ENCODE measurements at places on chromosomes 13 and 19.

DNA sequence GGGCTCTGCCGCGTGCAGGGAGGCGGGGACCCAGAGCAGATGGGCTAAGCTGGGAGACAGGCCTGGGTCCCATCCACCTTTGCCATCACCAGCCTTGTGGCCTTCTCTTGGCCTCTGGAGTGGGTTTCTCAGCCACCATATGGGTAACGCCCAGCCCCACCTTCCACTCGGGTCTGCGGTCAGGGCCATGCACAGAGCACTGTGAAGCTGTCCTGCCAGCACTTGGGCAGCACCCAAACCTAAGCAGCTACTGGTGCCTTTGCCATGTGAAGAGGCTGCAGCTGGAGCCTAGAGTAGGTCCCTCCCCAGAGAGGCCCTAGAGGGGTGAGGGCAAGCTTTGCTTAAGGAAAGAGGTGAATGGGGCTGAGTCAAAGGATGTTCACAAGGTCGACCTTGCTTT is 24.1 kb upstream of the NPAS1 start:
- DNase-seq = no peak

GRCh38 chr13:60959427-60959826 is 456.2 kb downstream of the PCDH20 start:
- no peak for DNase-seq

- no peak for DNase-seq
Measured at GRCh38 chr13:105016266-105016665, 1519.2 kb downstream of the EFNB2 start.

- DNase-seq = no peak
Measured at GRCh38 chr13:112073245-112074138, 6.5 kb downstream of the SOX1 start.

- no peak for DNase-seq
Measured at GRCh38 chr13:21672287-21672680, 1.4 kb downstream of the FGF9 start.

- DNase-seq = no peak
Measured at GRCh38 chr13:80742033-80742432, 401.1 kb upstream of the SPRY2 start.

GRCh38 chr13:107234319-107235073 is 666.6 kb upstream of the ARGLU1 start:
- DNase-seq = no peak

- DNase-seq = peak; percentile 31
Measured at GRCh38 chr13:72290962-72291681, 424.1 kb upstream of the DACH1 start.

DNA sequence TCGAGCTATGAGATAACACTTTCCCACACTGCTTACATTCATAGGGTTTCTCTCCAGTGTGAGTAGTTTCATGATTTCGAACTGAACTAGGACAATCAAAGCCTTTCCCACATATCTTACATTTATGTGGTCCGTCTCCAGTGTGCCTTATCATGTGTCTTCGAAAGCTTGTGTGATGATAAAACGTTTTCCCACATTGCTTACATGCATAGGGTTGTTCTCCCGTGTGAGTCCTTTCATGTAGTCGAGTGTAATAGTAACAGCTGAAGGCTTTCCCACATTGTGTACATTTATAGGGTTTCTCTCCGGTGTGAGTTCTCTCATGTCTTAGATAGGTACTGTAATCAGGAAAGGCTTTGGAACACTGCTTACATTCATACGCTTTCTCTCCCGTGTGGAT is 16.3 kb downstream of the ZNF823 start:
- no peak for DNase-seq

- DNase-seq = no peak
Measured at GRCh38 chr13:44140888-44141724, 232.5 kb upstream of the SERP2 start.

DNA sequence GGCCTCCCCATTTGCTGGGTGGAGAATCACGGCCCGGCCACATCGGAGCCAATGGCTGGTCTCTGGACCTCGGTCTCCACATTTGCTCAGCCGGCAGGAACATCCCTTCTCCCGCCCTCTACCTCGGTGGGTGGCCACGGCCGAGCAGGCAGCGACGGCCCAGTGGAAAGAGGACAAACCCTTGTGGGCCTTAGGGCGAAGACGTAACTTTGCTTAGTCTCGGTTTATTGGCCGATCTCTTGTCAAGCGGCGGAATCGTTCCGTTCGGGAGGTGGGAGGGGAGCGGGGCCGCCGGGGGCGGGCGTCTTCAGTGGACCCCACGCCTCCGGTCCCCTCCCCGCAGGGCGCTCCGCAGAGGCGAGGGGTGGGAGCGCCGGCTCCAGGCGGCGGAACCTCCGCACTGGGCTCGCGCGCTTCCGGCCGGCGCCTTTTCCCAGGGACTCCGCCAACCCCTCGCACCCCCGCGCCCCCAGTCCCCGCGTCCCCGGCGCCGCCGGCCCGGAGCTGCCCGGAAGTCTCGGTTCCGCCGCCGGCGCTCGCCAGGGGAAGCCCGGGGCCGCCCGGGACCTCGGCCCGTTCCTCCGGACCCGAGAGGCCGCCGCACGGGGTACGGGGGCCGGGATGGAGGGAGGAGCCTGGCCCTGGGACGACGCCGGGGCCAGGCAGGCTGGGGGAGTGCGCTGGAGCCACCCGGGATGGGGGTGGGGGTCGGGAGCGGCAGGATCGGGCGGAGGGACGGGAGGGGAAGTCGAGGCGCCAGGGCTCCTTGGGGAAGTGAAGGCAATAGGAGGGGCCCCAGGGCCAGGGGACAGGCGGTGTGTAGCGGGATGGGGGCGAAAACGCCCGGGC is at the start of gene ZNF580:
ZNF580 (plus strand) TSS at position 426 of the 849 bp plus-strand sequence. CDS start 1,507 bp downstream, outside the sequence.
- no peak for DNase-seq

DNA sequence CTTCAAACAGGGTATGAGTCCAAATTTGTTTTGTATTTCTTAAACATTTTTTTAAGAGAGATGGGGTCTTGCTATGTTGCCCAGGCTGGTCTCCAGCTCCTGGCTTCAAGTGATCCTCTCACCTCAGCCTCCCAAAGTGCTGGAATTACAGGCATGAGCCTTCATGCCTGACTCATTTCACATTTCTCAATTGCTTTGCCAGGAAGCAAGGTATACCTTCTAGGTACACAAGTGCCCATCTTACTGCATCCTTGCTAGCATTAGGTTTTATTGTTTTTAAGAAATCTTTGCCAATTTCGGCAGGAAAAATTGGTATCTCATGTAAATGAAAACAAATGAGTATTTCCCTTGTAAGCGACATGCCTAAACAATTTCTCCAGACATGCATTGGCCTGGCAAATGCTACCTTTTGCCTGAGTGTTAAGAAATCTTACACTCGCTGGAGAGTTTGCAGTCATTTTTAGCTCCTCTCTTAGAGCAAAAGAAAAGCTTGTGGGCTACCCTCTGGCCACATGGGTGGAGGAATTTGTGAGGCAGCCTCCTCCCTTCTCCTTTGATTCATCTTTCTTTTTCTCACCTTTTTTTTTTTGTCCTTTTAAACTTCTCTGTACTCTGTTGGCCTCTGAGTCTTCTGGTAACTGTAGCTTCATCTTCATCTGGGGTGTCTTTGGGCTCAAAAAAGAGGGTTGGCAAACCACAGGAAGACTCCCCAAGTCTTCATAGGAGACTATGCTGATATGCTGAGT is 33.0 kb downstream of the ACTL9 start:
- DNase-seq = no peak

- no peak for DNase-seq
Measured at GRCh38 chr13:99256283-99256682, 1.9 kb downstream of the GPR18 start.

DNA sequence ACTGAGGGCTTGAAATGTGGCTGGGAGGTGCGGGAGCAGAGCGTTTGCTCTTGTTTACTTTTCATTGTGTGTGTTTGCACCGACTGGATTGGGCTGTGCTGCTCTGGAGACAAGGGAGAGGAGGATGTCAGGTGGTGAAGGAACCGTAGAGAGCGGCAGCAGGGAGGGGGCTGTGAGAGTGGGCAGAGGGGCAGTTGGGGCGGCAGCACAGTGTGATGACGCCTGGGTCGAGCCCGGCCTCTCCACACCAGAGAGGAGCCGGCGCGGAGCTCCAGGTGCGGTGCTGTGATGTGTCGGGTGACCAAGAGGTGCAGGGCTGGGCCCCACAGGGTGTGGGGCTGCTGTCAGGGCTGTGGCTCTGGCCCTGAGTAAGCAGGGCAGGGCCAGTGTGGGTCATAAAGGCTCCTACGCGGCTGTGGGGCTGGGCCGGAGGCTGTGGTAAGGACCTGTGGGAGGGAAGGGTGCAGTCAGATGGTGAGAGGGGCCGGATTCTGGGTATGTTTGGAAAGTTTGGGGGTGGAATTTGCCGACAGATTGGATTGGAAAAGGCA is 10.5 kb downstream of the NAXD start:
- DNase-seq = no peak

- DNase-seq = no peak
Measured at GRCh38 chr19:39708594-39708993, 4.3 kb downstream of the LGALS14 start.

- DNase-seq = peak; percentile 68
Measured at GRCh38 chr13:44013758-44014291, 134.1 kb downstream of the LACC1 start.

- DNase-seq = no peak
Measured at GRCh38 chr19:4597278-4597974, 37.9 kb upstream of the SEMA6B start.

GRCh38 chr19:8629996-8630683 is at the start of gene NFILZ:
Gene NFILZ, plus strand, starts transcription at chr19:8630633. Its CDS starts 46,133 bp downstream, at chr19:8676766.
- no peak for DNase-seq

GRCh38 chr13:66778461-66778860 is 451.7 kb downstream of the PCDH9 start:
- DNase-seq = no peak

DNA sequence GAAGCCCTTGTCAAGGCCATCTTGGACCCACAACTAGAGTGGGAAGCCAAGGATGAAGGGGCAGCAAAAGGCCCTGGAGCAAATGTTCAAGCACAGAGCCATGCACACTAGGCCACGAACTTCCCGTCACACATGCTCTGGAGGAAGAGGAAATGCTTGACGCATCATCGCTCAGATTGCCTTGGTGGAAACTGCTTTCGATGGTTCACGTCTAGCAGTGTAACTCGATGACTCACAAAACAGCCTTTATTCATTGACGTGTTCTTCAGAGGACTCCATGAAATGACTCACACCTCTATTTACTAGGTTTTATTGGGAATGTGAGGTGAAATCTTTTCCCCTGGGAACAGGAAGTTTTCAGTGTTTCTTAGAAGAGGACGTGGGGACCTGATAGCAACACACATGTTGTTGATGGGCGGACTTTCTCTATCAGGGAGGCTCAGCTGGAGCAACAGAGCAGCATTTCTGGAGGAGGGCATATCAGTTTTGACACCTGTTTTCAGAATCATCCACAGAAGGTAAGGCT is 79.8 kb upstream of the FLT1 start:
- DNase-seq = peak; percentile 53

GRCh38 chr19:49701271-49701786 is 10.4 kb downstream of the CPT1C start:
- no peak for DNase-seq

DNA sequence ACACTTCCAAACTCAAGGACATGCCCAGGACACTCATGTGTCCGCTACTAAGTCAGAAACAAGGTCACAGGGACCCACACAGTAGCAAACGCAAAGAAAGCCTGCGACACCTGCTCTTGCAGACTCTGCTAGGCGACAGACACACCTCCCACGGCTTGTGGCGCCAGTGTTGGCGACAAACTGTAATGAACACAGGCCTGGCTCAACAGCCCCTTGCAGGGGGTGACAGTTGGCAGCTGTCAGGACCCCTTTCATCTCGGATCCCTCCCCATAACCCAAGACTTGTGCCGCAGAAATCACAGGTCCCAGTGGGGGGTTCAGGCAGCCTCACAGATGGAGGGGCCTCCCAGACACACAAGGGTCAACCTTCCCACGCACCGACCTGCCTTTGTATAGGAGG is 364 bp downstream of the CKM start:
- DNase-seq = no peak

DNA sequence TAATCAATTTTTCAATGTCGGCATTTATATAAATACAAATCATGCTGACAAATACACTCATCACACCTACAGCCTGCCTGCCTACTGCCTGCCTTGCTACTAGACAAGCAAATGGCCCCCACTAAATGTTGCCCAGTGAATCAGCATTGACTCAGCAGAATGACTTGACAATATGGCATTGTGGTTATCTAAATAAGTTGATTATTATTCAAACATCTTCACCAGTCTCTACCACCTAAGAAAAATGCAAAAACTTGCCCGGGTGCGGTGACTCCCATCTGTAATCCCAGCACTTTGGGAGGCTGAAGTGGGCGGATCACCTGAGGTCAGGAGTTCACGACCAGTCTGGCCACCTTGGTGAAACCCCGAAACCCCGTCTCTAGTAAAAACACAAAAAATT is 296.1 kb downstream of the PCDH9 start:
- peak; percentile 38 for DNase-seq

DNA sequence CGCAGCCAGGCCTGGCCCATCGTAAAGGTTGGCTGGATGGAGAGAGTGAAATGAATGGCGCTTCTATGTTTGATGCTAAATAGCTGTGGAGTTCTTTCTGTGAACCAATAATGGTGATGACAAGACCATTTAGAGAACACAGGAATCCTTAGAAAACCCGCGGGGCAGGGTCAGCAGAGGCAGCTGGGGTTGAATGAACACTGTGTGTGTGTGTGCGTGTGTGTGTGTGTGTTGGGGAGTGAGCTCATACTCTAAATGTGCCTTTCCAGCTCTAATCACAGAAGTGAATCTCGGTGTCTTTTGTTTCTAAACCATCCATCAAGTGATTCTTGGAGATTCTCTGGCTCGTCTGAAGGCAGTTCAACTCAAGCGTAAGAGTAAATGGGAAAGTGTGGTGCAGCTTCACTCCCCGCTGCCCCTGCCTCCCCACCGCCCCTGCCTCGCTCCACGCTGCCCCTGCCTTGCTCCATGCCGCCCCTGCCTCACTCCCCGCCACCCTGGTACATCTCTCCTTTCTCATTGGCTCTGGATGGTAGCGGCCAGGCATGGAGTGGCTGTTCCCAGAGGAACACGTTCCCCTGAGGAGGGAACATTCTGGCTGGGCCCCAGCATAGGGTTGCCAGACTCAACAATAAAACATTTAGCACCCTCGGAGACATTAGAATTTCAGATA is 21.2 kb downstream of the TMPRSS9 start:
- DNase-seq = no peak

- no peak for DNase-seq
Measured at GRCh38 chr13:79778741-79779460, 297.9 kb downstream of the NDFIP2 start.

DNA sequence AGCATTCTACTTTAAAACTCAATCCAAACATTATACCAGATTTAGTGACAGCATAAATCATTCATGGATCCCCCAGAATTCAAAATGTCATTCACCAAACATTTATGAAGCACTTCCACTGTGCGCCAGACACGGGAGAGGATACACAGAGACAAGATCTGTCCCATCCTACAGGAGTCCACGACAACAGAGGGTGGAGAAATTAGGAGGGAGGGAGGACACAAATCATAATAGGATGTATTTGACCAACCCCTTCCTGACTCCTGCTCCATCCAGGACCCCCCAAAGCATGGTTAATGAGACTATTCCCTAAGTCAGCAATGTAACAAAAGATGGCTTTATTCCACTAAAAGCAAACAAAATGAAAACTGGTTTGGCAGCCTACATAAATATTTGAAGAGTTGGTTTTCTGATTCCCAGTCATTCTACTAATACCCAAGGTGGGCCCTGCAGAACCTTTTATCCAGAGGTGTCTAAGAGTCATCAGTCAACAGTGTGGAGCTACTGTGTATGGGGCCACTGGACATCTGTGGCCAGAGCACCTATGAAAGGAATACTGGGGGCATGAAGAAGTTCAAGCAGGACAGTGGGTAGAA is 62.8 kb upstream of the DOCK9 start:
- DNase-seq = no peak

- no peak for DNase-seq
Measured at GRCh38 chr13:100673376-100673712, 1.3 kb downstream of the TMTC4 start.

- no peak for DNase-seq
Measured at GRCh38 chr19:17488593-17489391, 18.5 kb downstream of the SLC27A1 start.

GRCh38 chr13:113884821-113885220 is 20.9 kb upstream of the GAS6 start:
- no peak for DNase-seq

Measured in stromal cell of bone marrow (primary cell).